Activated naive CD8-positive, alpha-beta T cell treated with anti-CD3 and anti-CD28 coated beads for 36 hours (primary cell): ENCODE measurements at places on chromosomes 6 and 20. TPM values are rescaled to one million over a fixed set of nuclear protein-coding genes. Genes with fewer than 3 reads are reported as not detected.

GRCh38 chr6:154370545-154370944 lies 13.9 kb upstream of the IPCEF1 start:
- no peak for DNase-seq

GRCh38 chr6:158046201-158047126 lies 64.8 kb downstream of the SYNJ2 start:
- peak; percentile 36 for DNase-seq

TFAP2D gene
- total RNA-seq = not detected

BMP2 gene
- not detected for total RNA-seq

DNA sequence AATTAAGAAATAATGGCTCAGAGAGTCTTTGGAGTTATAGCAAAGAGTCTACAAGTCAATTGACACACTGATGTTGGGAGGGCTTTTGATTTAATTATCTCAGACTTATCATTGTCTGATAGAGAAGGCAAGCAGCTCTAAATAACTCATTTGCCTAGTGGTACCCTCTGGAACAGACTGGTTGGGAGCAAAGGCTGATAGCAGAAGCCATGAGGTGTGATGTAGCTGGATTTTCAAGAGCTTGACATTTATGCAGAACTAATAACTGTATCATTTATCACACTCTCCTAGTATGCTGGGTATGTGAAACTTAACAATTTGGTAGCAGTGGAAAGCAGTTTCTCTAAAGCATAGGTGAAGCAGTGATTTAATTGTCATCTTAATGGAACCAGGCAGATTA lies 380.6 kb downstream of the TENT5A start:
- no peak for DNase-seq

DNA sequence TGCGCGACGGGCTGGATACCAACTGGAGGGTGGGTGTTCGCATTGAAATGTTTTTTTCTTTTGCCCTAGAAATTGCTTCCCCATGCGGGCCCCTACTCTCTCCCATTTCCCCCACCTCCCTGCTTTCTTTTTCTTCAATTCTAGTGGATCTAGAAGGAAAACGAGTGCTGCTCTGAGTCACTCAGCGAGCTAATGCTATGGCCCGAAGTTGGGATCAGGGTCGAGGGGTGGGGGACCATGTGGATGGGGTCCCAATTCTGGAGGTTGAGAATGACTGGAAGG lies 71.5 kb downstream of the SOX4 start:
- no peak for DNase-seq

DNA sequence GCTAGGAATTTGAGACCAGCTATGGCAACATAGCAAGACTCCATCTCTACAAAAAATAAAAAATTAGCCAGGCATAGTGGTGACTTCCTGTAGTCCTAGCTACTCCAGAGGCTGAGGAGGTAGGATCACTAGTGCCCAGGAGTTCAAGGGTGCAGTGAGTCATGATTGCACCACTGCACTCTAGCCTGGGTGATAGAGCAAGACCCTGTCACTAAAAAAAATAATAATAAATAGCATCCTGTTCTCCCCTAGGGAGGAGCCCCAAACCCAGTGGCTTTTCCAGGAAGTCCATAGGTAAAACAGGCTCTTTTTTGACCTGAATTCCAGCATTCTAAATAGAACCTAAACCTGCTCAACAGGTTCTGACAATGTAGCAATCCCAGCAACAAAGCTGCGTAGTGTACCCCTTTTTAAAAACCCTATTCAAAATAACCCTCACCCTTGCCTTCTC lies 192.0 kb downstream of the ALDH8A1 start:
- DNase-seq = no peak

DNA sequence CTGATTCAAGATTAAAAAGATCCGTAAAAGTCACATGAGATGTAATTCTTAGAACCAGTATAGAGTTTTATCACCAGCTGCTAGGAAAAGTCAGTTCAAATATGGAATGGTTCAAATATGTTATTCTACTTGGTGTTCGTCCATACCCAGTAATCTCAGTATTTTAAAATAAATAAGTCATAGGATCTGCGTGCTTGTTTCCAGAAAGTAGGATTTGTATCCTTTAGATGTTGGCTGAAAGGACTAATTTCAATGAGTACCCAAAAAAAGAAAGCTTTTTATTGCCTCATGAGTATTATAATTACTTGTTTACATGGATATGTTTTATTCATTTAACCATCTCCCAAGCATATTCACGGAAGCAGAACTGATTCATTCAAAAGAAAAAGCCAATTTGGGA lies 12.2 kb downstream of the TPD52L1 start:
- DNase-seq = no peak

GRCh38 chr20:59137532-59137931 lies 26.1 kb upstream of the ZNF831 start:
- no peak for DNase-seq

DNA sequence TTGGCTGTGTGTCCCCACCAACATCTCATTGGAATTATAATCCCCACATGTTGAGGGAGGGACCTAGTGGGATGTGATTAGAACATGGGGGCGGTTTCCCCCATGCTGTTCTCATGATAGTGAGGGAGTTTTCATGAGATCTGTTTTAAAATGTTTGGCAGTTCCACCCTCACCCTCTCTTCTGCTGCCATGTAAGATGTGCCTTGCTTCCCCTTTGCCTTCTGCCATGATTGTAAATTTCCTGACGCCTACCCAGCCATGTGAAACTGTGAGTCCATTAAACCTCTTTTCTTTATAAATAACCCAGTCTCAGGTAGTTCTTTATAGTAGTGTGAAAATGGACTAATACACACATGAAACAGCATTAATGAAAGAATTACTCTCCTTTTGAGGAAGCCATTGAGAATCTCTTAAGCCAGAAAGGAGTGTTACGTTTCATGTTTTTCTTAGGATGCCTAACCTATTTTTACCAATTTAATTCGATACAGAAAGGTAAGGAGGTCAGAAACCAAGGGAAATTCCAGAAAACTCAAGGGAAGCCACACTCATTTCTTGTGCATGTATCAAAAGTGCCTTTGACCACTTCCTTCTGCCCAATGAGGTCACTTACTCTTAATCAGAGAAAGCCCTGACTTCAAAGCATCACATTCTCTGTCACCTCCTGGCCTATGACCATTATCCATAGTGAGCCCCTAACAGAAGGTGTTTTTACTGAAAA lies 24.7 kb upstream of the HINT3 start:
- DNase-seq = no peak

GRCh38 chr6:103983011-103983410 lies 876.7 kb downstream of the HACE1 start:
- DNase-seq = no peak

GINM1 gene
- total RNA-seq = 19.1 TPM

GRCh38 chr20:41361757-41362747 lies 4.6 kb downstream of the EMILIN3 start:
- DNase-seq = no peak

- no peak for DNase-seq
Measured at GRCh38 chr20:23003077-23003635, 32.0 kb upstream of the SSTR4 start.

RGS19 gene
- total RNA-seq = 31.8 TPM

GRCh38 chr6:107102414-107102805 lies 12.9 kb downstream of the BEND3 start:
- DNase-seq = no peak

DNA sequence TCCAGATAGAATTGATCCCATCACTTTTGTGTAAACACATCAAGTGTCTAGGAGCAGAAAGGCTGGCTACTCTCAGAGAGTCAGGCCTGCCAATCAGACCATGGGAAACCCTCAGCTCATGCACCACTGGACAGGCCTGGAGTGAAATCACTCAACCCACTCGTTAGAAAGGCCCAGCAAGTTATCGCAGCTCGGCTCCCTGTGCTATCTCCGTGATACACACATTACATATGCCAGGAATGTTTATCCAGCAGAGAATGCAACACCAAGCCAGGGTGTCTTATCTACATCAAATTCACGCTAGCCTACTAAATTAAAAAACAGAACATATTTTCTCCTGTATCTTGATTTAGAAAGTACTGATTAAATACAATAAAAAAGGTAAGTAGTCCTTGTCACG lies 232.4 kb upstream of the FOXQ1 start:
- no peak for DNase-seq

DNA sequence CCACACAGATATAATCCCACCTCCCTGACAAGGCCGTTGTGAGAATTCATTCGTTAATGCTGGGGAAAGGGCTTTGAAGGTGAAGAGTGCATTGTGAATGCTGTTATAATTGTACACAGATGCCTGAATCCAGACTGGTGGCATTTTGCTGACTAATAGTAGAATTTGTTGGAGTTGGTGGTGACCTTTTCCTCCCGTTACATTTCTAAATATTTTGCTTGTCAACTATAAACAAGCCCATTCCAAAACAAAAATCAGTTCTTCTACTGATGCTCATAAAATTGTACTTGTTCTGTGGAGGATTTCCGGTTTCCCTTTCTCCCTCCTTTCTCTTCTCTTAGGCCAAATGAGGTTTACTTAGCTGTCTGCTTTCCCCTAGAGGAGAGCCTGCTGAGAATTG lies 253.1 kb upstream of the SUPT3H start:
- DNase-seq = no peak

DNA sequence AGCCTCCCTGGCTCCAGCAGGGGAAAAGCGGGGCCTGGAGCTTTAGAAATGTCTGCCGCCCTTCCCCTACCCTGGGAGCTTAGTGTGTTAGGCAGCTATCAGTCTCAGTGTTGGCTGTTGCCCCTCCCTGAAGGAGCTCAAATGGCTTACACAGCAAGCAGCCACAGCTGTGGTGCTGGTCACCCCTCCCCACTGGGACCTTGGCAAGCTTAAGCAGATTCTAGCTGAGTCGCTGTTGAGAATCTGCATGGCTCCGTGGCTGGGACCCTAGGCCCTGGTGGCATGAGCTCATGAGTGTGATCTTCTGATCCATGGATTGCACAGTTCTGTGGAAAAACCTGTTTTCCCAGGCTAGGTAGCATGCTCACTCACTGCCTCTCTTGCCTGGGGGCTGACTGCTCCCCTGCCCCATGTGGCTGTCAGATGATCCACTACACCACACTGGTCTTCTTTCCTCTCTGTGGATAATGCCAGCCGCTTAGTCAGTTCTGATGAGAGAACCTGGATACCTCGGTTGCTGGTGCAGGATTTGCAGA lies 714.0 kb downstream of the MAFB start:
- DNase-seq = no peak

- DNase-seq = no peak
Measured at GRCh38 chr6:14798594-14798982, 447.3 kb upstream of the JARID2 start.

GRCh38 chr6:154157082-154157481 lies 118.0 kb downstream of the OPRM1 start:
- peak; percentile 39 for DNase-seq

SLC35F1 gene
- total RNA-seq = 0.08 TPM

AK9 gene
- total RNA-seq = 3.9 TPM

DCDC2 gene
- total RNA-seq = not detected

DNA sequence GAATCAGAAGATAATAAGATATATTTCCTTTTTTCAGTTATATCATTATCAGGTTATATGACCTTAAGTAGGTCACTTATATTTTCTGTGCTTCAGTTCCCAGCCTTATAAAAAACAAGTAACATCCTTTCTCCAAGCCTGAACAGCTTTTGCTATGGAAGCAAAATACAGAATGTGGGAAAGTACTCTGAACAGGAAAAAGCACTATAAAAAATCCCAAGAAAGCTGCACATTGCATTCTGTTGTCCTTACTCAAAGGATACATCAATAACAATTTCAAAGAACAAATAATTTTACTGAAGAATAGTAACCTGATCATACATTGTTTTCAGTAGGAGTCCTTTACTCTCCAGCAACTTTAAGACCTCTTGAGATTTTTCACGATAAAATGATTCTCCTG lies 56.4 kb downstream of the SLC35A1 start:
- DNase-seq = no peak

- no peak for DNase-seq
Measured at GRCh38 chr6:56288347-56288746, 41.0 kb upstream of the COL21A1 start.

GRCh38 chr20:31597481-31597855 lies 7.6 kb upstream of the ID1 start:
- no peak for DNase-seq

EEF1A2 gene
- 0.27 TPM for total RNA-seq

GRCh38 chr6:70973604-70974003 lies 16.7 kb upstream of the B3GAT2 start:
- no peak for DNase-seq

DNA sequence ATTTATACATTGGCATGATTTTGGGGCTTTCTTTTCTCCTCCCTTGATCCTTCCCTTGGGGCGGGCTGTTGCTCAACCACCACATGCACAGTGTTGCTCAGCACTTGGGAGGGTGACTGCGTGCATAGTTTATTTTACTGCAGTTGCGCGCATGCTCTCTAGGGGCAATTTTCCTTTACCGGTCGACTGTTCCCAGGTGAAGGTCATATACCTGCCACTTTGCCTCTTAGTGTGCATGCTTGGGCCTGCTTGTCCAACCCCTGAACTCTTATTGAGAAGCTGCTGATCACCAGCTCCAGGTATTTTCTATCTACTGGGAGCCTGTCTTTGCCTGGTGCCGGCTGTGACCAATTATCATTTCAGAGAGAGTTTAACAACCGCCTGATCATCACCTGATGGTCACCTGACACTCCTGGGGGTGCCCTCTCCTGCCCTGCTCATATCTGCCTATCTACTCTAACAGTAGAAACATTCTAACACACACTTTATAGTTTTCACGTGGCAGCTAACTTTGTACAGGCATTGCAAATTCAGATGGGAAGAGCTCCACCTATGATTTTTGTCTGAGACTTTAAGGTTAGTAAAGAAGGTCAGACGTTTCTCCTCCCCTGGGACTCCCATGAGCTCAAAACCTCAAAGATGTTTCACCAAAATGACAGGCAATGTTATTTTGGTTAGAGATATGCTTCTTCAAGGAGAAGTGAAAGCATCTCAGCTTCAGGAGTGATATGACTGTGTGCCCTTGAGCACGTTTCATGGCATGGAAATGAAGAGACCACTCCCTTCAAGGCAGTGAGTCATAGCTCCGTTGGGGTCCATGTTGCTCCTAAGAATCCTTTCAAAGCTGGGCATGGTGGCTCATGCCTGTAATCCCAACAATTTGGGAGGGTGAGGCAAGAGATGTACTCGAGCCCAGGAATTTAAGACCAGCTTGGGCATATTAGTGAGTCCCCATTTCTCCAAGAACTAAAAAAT lies 227.5 kb upstream of the MYLIP start:
- DNase-seq = peak; percentile 13

DNA sequence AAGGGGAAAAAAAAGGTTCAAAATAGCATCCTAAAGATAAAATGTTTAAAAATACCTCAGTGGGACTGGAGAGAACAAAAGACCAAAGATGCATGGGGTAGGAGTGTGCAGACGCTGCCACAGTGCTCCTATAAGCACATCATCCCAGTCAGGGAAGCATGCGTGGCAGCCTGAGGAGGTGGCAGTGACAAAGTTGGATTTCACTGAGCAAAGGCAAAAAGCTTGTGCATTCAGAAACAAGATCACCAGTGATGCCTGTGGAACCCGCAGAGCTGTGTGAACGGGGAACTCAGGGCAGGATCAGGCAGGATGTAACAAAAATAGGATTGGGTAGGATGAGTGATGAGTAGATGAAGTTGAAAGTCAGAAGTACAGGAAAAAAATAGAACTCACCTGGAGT lies 116.1 kb downstream of the RIMS1 start:
- DNase-seq = no peak

COL21A1 gene
- total RNA-seq = not detected

SAMD5 gene
- not detected for total RNA-seq
